Activated T-helper 1 cell treated with anti-CD3 and anti-CD28 coated beads, Interleukin-2, amount 50 U/mL, for 16 hours (primary cell): ENCODE measurements at places on chromosomes 13 and 19.

DNA sequence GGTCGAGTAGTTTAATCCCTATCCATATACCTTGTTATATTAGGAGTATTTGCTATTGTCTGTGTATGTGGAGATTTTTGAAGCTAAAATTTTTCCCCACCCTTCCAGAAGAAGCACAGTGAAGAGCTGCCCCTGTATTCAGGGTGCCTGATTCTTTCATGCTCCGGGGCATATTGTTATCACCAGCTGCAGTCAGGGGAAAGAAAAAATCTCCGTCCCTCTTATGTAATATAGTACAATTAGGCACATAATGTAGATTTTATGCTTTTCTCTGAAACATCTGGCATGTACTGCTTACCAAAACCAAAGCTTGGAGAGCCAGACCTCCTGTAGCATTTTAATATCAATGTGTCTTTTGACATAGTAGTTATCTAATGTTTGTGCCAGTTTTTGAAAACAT lies 214.9 kb upstream of the EDNRB start:
- no peak for DNase-seq

- no peak for DNase-seq
Measured at GRCh38 chr13:78958006-78958405, 299.1 kb upstream of the OBI1 start.

DNA sequence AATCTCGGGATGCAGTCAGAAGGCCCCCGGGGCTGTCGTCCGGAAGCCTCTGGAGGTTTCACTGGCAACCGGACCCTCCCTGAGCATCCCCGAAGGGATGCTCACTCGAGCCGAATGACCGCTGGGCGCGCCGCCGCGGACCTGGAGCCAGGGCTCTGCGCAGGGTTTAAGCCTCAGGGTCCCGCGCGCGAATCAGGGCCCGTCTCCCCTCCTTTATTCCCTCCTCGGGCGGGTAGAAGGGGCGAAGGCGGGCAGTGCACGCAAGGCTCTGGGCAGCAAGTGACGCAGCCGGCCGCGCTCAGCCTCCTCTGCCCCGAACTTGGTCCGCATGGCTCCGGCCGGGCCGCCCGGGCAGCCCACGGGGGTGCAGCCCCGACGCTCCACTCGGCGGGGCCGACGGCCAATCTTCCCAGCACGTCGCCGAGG lies 572 bp downstream of the SHISA2 start:
- no peak for DNase-seq

- no peak for DNase-seq
Measured at GRCh38 chr13:78468621-78469020, 134.7 kb downstream of the POU4F1 start.

GRCh38 chr13:36026531-36026930 lies 104.7 kb downstream of the DCLK1 start:
- DNase-seq: no peak

GRCh38 chr19:11324079-11324661 lies 15.3 kb downstream of the RAB3D start:
- DNase-seq: no peak

GRCh38 chr19:14094854-14095253 lies 4.3 kb upstream of the SAMD1 start:
- no peak for DNase-seq

DNA sequence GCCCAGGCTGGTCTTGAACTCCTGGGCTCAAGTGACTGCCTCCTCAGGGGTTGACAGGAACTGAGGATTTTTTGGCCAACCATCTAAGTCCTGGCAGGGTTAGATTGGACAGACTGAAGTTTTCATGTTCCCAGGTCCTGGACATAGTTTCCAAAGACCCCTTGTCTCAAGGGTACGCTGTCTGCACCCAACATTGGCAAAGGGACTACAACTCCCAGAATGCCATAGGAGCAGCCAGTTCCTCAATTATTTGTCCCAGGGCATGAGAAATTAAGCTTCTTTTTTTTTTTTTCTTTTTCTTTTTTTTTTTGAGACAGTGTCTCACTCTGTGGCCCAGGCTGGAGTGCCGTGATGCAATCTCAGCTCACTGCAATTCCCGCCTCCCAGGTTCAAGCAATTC lies 6.9 kb downstream of the GYS1 start:
- DNase-seq: no peak

DNA sequence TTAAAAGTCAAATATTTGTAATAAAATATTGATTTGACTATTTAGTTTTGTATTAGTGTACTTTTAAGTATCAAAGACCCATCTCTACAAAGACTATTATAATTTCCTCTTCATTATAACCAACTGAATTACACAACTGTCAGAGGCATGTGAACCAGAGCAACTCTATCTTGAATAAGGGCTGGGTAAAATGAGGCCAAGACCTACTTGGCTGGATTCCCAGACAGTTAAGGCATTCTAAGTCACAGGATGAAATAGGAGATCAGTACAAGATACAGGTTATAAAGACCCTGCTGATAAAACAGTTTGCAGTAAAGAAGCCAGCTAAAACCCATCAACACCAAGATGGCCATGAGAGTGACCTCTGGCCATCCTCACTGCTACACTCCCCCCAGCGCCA lies 36.2 kb upstream of the ATP12A start:
- no peak for DNase-seq

DNA sequence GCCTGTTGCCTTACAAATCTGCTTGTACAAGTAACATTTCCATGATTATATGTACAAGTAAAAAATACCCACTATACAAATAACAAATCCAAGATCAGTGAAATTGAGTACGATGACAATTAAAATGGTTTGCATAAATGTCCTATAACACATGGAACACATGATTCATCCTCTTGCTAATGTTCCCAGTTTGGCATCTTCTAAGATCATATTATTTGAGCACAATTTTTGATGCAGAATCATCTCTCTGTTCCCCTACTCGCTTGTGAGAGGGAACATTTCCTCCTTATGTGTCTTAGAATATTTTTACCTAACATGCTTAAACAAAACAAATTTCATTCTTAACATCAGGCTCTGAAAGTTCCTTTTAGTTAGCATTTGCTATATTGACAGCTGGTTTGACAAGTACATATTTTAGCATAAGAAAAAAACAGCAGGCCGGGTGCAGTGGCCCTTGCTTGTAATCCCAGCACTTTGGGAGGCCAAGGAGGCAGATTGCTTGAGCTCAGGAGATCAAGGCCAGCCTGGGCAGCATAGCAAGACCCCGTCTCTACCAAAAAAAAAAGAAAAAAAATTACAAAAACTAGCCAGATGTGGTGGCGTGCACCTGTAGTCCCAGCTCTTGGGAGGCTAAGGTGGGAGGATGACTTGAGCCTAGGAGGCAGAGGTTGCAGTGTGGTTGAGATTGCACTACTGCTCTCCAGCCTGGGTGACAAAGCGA lies 14.2 kb downstream of the ZNF331 start:
- no peak for DNase-seq

DNA sequence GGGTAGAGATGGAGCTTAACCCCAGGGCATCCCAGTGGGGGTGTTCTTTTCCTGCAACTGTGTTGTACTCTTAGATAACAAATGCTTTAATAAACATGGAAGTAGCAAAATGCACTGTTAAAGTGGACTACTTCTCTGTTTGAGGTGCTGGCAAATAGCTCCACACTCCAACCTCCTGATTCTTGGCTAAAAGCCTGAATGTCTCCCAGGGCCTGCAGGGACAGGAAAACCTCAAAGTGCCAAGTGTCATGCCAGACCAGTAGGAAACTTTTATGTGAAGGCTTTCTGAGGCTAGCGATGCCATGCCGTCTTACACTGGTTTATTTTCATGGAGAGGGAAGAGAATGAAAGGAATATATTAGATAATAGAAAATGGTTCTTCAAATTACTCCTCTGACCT lies 6.8 kb downstream of the FREM2 start:
- DNase-seq: no peak

DNA sequence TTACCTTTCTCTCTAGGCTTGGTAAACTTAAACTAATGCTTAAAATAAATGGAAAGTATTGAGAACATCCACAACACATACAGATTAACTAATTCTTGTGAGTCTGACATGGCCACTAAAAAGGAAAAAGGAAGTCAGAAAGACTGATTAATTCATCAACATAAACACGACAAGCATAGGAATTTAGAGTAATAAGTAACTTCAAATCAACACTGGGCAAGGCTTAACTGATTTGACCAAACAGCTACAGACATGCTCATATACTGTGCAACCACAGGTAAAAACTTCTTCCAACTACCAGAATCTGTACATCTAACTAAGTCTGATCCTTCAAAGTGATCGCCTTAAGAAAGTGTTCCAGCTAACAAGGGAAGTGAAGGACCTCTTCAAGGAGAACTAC lies 20.5 kb downstream of the UGGT2 start:
- no peak for DNase-seq

- DNase-seq: no peak
Measured at GRCh38 chr13:61415749-61416148, at the start of gene PCDH20. TSS of gene PCDH20 (minus strand) at chr13:61415849. CDS start at chr13:61415158, 691 bp downstream.

- no peak for DNase-seq
Measured at GRCh38 chr13:110308656-110309359, 1.7 kb downstream of the COL4A2 start.

DNA sequence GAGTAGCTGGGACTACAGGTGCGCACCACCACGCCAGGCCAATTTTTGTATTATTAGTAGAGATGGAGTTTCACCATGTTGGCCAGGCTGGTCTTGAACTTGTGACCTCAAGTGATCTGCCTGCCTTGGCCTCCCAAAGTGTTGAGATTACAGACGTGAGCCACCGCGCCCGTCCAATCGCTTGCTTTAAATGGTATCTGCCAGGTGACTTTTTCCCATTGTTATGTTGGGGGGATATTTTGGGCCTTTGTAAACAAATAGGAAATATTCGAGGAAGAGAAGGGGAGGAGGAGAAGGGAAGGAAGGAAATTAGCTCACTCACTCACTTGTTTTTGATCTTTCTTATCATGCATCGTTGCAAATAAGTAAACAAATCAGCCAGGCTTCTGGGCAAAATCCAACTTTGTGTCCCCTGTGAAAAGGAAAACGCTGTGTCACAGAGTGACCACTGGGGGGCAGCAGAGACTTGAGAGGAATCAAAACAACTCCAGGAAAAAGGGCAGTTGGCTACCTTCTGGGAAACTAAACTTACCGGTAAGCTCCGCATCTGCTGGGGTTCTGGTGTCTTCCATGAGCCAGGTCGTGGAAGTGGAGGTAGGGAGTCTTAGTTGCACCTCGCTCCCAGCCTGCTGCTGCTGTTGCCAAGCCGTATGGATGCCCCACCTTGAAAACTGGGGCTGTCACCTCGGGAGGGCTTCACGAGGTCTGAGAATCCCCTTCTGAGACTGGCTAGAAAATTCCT lies 9.3 kb upstream of the RANBP3 start:
- peak; percentile 45 for DNase-seq

GRCh38 chr13:91074091-91074490 lies 273.4 kb upstream of the MIR17HG start:
- DNase-seq: no peak

GRCh38 chr19:45331411-45331810 lies 8.7 kb upstream of the CKM start:
- no peak for DNase-seq

- no peak for DNase-seq
Measured at GRCh38 chr13:30453727-30454126, 12.0 kb downstream of the HMGB1 start.

- no peak for DNase-seq
Measured at GRCh38 chr19:38079926-38080380, 144.1 kb downstream of the DPF1 start.

- no peak for DNase-seq
Measured at GRCh38 chr19:31406106-31406505, 56.9 kb upstream of the TSHZ3 start.

- DNase-seq: no peak
Measured at GRCh38 chr13:28161370-28161769, 23.0 kb downstream of the PAN3 start.

GRCh38 chr19:19460761-19461265 lies 54.5 kb downstream of the TSSK6 start:
- peak; percentile 26 for DNase-seq
